ENCODE measurements at places on chromosomes 6 and 20.

GRCh38 chr6:170087941-170088581, 202.8 kb downstream of the DLL1 start:
- no peak for DNase-seq

GRCh38 chr6:152136449-152136825, 329.0 kb downstream of the ESR1 start:
- DNase-seq, result no peak

- no peak for DNase-seq
Observed at GRCh38 chr6:119299694-119300093, 49.9 kb downstream of the MAN1A1 start.

- no peak for DNase-seq
Observed at GRCh38 chr20:47113362-47114109, 218.9 kb downstream of the EYA2 start.

DNA sequence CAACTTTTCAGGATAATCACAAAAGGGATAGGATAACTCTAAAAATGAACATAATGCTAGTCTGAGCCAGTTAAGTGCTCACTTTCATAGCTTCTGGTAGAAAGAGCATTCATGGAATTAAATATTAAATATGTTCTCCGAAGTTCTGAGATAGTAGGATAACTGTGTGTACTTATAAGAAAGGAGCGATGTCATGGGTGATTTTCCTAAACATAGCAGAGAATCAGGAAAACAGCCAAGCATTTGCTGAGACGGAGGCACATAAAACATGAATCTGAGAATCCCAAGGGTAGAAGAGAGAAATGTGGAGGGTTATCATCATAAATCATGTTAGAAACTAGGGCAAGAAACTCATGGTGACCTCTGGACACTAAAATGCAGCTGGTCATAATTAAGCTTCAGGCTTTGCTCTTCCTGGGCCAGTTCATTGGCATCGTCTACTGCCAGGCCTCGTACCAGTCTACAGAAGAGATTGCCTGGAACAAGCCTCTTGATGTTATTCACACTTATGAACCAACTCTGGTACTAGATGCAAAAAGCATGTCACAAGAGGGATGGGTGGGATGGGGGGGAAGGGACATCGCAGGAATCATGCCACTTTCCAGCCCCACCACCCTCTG, 436.6 kb downstream of the PRKN start:
- no peak for DNase-seq

DNA sequence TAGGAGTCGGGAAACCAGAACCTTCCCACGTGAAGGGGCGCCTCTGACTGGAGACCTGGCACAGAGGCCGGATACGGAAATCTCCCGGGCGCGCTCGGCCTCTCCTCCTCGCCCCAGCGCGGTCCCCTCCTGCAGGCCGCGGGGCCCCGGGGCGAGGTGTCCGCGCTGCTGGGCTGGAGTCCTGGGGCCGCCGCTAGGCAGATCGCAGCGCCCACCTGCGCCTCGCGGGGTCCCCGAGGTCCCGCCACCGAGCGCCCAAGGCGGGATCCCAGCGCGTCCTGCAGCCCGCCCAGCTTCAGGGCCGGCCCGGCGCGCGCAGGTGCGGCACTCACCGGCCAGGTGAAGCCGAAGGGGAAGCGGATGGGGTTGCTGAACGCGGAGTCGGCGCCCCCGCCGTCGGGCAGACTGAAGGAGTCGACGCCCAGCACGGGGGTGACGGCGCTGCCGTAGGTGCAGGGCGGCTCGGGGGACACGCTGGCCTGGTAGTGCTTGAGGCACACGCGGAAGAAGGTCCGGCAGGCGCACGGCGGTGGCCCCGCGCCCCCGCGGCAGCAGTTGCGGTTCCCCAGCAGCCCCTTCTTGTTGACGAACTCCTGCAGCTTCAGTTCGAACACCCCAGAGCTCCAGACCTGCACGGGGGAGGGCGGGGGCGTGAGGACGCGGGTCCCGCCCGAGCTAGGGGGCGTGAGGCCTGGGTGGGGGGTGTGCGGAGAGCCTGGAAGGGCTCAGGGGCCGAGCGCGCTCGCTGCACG, 1.5 kb downstream of the DLL1 start:
- DNase-seq, result no peak

GRCh38 chr6:105907301-105907700, 178.8 kb upstream of the PRDM1 start:
- DNase-seq, result no peak

- DNase-seq, result no peak
Observed at GRCh38 chr20:53070706-53071392, 98.7 kb downstream of the TSHZ2 start.

- no peak for DNase-seq
Observed at GRCh38 chr6:12555267-12555666, 161.3 kb upstream of the PHACTR1 start.

DNA sequence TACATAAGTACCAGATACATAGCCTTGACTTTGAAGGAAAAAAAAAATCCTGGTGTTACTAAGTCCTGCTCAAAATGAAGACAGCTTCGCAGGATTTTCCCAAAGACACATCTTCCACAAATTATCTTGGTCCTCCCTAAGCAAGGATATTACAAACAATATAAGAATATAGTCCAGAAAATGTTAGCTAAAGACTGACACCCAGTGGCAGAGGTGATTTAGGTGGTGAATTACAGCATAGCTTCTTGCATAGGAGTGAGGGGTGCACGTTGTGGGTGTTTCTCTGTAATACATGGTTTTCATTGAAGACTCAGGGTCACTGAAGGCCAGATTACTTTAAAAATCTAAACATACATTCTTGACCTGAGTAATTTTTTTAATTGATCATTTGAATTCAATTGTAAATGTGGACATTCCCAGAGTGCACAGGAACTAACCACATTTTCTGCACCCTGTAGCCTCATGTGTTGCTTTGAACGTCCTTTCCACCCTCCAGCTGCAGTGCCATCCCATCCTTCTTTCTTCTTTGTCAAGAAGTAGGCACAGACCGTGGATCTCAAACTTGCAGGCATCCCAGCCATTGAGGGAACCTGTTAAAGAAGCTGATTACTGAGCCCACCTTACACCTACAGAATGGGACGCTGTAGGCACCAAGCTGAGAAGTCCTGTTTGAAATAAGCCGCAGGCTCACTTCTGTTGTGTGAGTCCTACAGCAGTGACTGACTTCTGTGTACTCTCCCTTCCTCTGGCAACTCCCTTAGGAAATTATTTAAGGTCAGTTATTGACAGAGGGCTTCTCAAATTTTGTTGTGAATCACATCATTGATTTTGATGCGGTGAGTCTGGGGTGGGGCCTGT, 102.6 kb downstream of the PERP start:
- DNase-seq, result no peak

DNA sequence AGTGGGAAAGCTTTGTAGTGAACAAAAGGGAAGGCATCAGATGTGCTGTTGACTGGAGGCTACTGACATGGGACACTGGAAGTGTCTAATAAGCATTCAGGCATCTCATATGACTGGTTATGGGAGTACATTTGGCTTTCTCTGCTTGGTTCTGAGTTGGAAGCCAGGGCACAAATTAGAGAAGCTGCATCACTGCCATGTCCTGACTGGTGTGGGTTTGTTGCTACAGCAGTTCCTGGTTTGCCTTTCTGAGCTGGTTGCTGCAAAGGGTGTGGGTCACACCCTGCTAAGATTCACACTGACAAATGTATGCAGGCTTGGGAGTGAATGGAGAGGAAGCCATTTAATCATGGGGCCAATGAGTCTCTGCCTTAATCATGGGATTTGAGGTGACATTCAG, 36.2 kb upstream of the NANP start:
- DNase-seq, result no peak

GRCh38 chr6:73521351-73521985, 636 bp upstream of the EEF1A1 start:
- DNase-seq, result peak; percentile 83

- DNase-seq, result no peak
Observed at GRCh38 chr20:44585057-44585963, 2.9 kb downstream of the PKIG start.

DNA sequence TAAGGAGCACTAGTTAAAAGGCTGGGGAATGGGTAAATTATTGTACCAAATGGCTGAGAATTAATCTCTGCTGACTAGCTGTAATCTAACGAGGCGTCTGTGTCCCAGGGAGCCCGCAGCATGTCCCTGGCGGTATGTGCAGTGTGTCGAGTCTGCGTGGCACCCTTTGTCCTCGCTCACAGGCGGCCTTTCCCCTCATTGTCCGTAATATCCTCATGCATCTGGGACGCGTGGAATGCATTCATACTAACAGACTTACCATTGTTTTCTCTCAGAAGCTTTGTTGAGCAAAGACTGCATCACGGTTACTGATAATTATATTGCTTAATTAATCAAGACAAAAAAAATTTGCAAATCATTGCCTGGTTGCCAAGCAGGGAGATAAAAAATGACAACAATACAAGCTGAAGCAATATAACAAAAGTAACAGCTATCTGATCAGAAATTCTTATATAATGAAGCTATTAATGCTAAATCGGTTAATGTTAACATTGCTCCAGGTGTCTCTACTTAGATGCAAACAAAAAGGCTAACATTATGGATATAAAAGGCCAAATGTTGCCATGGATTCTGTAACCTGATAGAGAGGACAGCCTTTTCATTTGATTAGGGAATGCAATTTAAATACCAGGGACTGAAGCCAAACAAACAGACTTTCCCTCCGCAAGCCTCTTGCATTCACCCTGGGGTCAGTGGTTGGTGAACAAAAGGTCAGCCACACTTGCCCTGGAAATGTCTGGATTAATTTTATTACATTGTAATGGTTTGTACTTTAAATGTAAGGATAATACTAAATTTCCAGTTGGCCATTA, 124.8 kb downstream of the INSM1 start:
- peak; percentile 90 for DNase-seq

- peak; percentile 45 for DNase-seq
Observed at GRCh38 chr6:150301846-150302519, 66.8 kb upstream of the IYD start.

DNA sequence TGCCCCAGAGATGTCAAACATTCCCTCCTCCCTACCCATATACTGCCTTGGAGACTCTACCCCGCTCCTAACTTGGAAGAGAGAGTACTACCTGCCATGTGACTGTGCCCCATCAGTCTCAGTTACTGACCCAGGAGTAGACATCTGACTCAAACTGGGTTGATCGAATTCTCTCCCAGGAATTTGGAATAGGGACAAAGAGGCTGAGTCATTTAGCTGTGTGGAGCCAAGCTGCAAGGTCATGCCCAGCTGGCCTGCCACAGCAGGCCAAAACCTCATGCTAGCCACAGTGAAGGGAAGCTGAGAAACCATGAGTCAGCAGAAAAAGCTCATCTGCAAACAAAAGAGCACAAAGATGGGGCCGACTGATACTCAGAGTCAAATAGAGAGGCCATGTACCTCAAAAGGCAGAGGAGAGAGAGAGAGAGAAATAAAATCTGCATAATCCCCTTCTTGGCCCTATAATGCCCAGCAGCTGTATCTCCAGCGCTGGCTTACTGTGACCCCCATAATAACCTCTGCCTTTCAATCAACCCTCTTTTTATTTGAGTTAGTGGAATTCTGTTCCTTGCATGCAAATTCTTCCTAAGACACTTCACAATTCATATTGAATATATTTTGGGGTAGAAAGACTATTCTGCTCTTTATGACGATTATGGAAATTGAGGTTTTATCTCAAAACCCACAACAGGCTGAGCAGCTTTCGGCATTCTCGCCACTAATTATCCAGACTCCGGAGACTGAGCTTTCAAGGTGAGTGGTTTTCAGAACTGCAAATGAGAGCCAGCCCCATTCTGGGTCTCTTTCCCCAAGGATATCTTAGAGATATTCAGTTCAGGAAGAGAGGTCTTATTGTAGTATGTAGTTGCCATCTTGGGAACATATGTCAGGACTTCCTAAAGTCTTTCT, 21.4 kb upstream of the AKIRIN2 start:
- DNase-seq, result peak; percentile 92

DNA sequence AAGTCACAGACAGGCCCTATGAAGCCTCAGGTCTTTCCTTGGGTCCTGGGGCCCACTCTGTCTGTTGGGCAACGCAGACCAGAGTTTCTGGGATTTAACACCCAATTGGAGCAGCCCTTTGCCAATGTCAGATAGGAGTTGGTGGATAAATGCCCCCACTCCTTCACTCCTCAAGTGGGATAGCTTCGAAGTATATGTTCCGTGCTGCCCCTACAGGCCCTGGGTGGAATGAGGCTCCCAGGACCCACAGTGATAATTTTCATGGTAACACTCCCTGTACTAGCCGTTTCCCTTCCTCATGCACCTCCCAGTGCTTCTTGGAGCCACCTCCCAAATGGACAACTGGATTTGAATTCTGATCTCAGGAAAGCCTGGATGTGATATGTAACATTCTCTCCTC, 145.4 kb downstream of the FOXA2 start:
- no peak for DNase-seq

- DNase-seq, result no peak
Observed at GRCh38 chr20:21575167-21575566, 61.3 kb upstream of the NKX2-2 start.

- no peak for DNase-seq
Observed at GRCh38 chr6:6723361-6723760, 134.8 kb downstream of the LY86 start.

DNA sequence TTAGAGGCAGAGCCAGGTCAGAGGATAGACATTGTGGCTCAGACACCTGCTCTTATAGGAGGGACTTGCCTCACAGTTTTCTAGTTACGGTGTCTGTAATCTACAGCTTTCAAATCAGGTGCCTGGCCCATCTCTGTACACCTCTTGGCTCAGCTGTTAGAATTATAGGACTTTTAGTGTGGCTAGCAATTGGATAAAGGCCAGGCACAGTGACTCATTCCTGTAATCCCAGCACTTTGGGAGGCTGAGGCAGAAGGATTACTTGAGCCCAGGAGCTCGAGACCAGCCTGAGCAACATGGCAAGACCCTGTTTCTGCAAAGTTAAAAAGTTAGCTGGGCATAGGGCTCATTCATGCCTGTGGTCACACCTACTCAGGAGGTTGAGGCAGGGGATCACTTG, 20.0 kb downstream of the BRPF3 start:
- DNase-seq, result no peak

- no peak for DNase-seq
Observed at GRCh38 chr6:33502486-33502885, 48.1 kb downstream of the ZBTB9 start.

DNA sequence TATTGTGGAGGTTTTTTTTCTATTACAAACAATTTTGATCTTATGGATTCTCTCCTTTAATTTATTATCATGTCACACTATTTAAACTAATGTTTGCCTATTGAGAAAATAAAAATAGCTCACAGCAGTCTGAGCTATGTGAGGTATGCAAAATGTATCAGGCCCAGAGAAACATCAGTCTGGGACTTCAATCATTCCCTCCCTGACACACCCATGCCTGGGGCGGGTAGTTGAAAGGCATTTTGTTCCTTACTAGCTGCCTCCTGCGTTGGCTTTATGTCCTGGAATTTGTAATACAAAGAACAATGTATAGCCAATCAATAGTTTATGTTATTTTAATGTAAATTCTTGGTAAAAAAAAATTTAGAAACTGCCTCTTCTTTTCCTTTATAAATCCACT, 403.3 kb downstream of the EPM2A start:
- no peak for DNase-seq
